Activated T-helper 17 cell treated with anti-CD3 and anti-CD28 coated beads, Interleukin-2, amount 50 U/mL, for 72 hours (primary cell): ENCODE measurements at places on chromosomes 7 and 10.

DNA sequence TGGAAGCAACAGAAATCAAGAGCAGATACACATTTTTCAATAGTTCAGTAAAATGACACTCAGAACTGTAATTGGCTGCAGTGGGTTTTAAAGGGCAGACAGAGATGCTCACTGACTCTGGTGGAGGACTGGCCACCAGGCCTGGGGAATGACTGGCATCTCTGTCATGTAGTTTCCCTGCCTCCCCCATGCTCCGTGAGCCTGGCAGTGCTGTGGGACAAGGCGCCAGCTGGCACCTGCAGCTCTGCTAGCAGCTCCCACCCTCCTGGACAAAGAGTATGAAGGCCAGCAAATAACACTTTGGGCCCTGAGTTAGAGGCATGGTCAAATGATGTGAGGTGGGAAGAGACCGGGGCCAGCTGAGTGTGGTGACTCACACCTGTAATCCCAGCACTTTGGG is 15.0 kb downstream of the TSPAN33 start:
- ATAC-seq, result no peak

DNA sequence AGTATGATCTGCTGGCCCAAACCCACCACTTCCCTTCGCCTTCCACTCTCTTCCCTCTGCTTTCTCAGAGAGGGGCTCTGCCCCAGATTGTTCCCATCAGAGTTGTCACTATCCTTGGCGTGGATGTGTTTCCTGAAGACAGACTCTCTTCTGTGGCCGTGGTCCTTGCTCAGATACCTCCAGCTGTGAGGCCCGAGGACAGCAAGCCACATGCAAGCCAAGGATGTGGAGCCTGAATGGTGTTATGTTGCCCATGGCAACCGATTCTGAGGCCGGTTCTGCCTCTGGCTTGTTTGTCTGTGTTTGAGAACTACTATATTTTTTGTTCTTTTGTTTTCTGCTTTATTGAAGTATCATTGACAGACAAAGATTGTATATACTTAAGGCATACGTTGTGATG is 247.4 kb upstream of the PODXL start:
- no peak for ATAC-seq

GRCh38 chr7:67512481-67512880 is 515.8 kb downstream of the TYW1 start:
- no peak for ATAC-seq

GRCh38 chr7:155889636-155890511 is 77.6 kb upstream of the SHH start:
- no peak for ATAC-seq

GRCh38 chr7:106460792-106461254 is 176.0 kb upstream of the NAMPT start:
- no peak for ATAC-seq

DNA sequence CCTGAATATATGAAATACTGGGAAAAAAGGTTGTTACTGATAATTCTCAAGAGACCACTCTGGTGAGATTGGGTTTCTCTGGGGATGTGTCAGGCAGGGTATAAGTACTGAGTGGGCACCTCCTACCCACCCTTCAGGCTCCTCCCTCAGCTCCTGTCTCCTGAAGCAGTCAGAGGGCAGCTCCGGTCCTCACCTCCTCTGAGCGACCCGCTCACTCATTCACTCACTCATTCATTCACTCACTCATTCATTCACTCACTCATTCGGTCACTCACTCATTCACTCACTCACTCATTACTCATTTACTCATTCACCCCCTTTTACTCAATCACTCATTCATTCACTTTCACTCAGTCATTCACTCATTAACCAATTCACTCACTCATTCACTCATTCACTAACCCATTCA is 6.9 kb upstream of the PFKP start:
- peak; percentile 66 for ATAC-seq

- peak; percentile 93 for ATAC-seq
Observed at GRCh38 chr7:98870121-98870651, 372 bp upstream of the TMEM130 start.

DNA sequence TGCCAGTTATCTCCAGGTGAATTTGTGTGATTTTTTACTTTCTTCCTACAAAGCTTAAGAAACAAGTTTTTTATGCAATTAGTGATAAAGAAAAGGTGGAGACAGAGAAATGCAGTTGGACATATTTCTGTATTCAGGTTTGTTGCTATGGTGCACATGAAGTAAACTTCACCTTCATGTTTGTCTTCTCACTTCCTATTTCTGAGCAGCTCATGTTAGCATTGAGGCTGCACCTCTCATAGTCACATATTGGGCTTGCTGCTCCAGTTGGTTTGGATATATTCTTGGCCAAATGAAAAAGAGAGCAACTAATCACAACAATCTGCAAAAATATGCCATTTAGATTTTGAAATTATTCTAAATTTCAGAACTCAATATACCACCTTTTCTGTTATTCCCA is 475.6 kb upstream of the ZWINT start:
- ATAC-seq, result no peak

DNA sequence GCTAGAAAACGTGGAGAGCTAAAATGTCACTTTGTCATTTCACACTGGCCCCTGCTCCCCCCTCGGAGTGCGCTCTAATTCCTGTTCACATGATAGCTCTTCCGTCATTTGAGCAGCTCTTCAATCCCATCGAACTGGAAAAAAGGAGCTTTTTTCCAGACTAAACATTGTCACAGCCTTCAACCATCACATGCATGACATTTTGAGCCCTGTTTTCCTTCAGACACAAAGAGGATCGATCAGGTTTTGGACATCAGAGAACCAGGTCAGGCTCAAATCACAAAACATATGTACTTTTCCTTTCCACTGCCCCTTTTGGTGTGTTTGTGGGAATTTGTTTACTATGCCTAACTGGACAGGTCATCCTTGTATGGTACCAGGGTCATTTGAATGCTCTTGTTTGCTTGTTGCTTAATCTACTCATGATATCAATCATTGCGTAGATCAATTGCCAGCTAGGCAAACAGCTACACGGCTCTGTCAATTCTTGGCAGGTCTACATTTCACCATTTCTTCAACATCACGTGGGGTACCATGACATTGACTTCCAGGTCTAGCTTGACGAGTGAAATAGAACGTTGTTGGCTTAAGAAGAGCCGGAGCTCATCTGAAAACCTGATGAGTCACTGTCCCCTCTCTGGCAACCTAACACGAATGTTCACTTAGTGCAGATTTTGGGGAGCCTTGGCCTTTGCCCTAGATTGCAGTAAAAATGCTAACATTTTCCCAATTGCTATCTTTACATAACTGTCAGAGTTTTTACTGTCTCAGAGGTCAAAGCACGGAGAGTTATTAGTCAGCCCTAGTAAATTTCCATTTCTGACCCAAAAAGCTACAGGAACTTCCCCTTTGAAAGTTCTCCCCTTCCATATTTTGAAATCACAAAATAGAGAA is 87.3 kb downstream of the LYZL2 start:
- peak; percentile 70 for ATAC-seq

DNA sequence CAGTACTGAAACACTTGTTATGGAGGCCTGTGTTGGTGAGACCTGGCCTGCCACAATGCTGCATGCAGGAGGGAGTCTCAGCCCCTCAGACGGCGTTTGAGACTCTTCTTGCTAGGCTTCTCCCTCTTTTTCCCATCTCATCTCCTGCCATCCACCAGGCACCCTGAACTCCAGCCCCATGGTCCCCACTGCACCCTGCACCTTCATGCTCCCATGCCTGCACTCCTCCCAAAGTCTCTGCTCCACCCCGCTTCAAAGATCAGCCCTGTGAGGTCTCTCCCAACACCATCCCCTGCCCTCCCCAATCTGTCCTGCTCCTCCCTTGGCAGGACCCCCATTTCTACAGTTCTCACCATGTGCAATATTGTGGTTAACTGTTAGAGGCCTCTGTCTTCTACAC is 61.7 kb downstream of the VOPP1 start:
- no peak for ATAC-seq

GRCh38 chr10:120345186-120345585 is 111.8 kb upstream of the PLPP4 start:
- ATAC-seq, result no peak

GRCh38 chr7:117312593-117313580 is 10.0 kb downstream of the WNT2 start:
- ATAC-seq, result no peak
